CD14-positive monocyte (primary cell): ENCODE measurements at places on chromosomes 6 and 20.

DNA sequence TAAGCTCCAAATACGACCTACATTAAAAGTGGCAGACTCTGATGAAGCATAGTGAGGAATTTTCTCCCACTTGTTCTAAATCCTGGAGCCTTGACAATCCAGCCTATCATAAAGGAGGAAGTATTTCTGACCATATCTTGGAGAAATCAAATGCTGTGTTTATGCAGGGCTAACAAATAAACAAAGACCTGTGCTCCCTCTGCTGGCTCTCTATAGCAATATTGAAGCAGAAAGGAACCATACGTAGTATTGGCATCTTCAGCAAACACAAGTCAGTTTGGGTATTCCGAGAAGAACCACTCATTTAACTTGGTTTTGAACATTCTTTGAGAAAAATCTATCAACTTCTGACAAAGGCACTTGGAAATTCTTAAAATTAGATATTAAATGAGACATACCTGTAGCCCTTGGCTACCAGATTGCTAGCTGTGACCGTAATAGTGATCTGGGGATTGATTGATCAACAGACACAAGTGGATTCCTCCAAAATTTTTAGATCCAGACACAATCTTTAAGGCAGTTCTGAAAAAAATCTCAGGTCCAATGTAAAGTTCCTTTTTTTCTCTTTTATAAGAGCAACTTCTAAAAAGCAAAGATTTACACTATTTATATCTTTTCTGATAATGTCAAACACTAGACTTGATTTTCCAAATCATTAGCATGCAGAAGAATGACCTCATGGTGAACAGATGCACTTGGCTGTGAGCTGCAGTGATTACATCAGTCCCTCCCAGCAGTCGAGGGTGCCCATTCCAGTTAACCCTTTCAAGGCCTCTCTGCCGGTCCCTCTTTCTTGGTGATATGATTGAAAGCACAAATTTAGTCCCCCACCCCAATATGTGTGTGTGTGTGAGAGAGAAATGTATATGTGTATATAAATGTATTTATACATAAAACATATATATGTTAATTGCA is 40.2 kb downstream of the INSM1 start:
- no peaks in the 10 kb centered on the region for H3K4me1 ChIP-seq
- no peak overlapping the region for H3K4me3 ChIP-seq
- DNase-seq: no peak
- peaks cover 92% of the 10 kb centered on the region for H3K36me3 ChIP-seq
- no peaks in the 10 kb centered on the region for H3K27me3 ChIP-seq
- no peak overlapping the region for H3K27ac ChIP-seq

DNA sequence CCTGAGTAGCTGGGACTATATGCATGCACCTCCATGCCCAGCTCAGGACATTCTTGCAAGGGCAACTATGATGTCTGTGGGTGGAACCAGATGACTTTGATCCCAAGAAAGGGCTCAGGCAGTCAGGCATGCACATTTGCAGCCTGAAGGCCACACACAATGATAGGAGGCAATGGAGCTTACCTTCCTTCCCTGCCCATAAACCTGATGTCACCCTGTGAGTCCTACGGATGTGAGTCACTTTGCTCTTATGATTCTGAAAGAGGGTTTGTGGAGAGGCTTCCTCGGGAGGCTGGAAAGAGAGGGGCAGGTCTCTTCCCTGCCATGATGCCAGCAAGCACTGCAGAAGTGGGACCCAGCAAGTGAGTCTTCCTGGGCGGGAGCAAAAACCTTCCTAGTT is 202.4 kb downstream of the LY86 start:
- no peak overlapping the region for H3K4me3 ChIP-seq
- no peaks in the 10 kb centered on the region for H3K27me3 ChIP-seq
- H3K36me3 ChIP-seq: peaks cover 6% of the 10 kb centered on the region
- DNase-seq: no peak
- H3K27ac ChIP-seq: no peak overlapping the region

GRCh38 chr6:67759001-67759400 is 876.1 kb upstream of the ADGRB3 start:
- no peaks in the 10 kb centered on the region for H3K36me3 ChIP-seq
- no peak overlapping the region for H3K27ac ChIP-seq
- H3K4me3 ChIP-seq: no peak overlapping the region

DNA sequence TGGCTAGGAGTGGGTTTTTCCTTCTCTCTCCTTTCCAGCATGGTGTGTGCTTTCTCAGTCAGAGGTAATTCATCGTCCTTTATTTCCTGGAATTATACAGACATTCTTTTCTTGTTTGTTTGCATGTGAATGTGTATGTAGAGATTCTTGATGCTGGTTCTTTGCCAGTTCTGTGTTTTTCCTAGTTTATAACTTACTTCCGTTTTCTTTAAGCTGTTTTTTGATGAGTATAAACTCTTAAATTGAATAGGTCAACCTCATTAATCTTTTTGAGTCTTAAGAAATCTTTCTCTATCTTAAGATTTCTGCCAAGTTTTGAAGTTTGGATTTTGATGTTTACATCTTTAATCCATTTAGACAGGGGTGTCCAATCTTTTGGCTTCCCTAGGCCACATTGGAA is 38.7 kb downstream of the IGF2R start:
- no peaks in the 10 kb centered on the region for H3K4me1 ChIP-seq
- H3K4me3 ChIP-seq: no peak overlapping the region
- H3K27me3 ChIP-seq: no peaks in the 10 kb centered on the region
- no peak overlapping the region for H3K27ac ChIP-seq

DNA sequence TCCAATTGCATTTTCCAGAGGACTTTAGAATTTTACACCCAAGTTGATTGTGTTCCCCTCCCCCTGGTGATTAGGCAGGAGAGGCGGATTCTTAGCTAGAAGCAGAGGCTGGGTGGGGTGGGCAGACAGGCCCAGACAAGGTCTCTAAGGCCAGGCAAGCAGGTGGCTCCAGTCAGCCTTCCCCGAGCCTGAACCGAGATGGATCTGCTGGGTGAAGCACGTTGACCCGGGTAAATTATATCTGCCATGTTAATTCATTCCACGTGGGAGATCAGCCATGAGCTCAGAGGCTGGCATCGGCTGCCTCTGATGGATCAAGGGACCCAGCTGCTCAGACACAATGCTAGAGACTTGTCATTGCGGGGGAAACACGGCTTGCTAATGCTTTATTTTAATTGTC is 159.5 kb upstream of the MAFB start:
- peaks cover 15% of the 10 kb centered on the region for H3K4me1 ChIP-seq
- no peaks in the 10 kb centered on the region for H3K27me3 ChIP-seq
- DNase-seq: no peak
- no peak overlapping the region for H3K4me3 ChIP-seq
- no peaks in the 10 kb centered on the region for H3K36me3 ChIP-seq

- H3K4me3 ChIP-seq: no peak overlapping the region
- no peak for DNase-seq
- no peaks in the 10 kb centered on the region for H3K4me1 ChIP-seq
- no peaks in the 10 kb centered on the region for H3K36me3 ChIP-seq
- H3K27ac ChIP-seq: no peak overlapping the region
Measured at GRCh38 chr6:47680051-47680450, 18.3 kb upstream of the ADGRF4 start.

DNA sequence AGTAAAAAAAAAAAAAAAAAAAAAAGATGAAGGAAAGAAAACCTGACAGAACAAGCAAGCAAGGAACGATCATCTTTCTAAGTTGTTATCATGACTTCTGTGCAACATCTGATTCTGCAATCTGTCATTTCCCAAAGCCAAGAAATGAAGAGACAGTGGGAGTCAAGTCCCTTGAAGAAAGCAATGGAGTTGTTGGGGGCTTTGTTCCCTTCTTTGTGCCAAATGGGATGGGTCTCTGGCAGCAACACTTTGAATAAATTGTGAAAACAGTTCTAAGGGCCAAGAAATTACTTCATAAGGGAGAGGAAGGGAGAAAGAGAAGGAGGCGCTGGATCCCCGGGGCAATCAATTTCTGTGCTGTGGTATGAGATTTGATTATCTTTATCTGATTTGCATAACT is 33.3 kb upstream of the RSPO3 start:
- no peaks in the 10 kb centered on the region for H3K4me1 ChIP-seq
- no peaks in the 10 kb centered on the region for H3K36me3 ChIP-seq
- no peak for DNase-seq

DNA sequence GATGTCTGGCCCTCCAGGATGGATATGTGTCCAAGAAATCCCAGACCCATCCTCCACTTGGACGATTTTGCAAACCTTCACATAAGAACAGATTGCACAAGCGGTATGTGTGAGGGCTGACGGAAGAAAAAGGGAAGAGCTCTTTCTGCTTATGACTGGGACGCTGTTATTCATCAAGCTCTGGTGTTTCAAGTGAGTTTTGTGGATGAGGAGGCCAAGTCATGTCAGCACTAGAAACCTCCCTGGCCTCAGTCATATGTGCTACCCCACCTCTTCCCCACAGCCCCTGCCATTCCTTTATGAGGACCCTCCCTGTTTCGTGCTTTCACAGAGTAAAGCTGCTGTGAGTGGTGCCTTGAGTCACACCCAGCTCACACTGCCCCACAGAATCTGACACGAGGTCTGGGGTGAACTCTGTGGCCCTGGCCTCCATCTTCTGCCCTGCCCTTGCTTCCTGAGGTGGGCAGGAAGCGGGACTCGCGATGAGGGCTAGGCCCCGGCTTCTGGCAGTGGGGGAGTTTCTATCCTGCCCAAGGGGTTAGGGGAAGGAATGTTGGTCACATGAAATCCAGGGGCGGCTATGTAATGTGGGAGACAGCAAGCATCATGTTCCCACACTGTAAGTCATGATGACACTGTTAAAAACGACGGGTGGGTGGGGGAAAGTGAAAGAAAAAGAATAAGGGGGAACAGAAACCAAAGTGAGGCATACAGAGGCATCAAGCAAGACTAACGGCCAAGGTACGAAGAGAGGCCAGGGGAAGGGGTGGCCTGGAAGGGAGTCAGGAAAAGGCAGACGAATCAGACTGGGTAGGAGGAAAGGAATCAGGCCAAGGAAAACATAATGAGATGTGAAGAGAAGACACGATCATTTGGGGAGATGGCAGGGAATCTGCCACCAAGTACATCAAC is 78.1 kb downstream of the PRDM1 start:
- no peaks in the 10 kb centered on the region for H3K36me3 ChIP-seq
- no peaks in the 10 kb centered on the region for H3K27me3 ChIP-seq
- peaks cover 50% of the 10 kb centered on the region for H3K4me1 ChIP-seq

DNA sequence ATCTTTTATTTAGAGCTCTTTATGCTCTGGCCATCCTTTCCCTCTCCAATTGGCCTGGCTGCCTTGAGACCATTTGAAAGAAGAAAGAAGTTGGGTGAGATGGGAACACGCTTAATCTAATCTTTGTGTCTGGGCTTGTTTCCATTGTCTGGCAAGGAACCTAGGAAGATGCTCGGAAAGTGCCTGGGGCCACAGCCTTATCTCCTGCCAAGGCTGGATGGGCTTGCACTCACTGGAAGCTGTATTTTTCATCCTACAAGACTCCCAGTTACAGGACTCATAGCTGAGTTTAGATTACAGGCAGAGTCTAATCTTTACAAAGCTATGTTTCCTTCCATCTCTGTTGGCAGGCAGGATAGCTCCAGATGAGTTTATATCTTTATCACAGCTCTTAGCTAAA is 33.1 kb upstream of the CDYL start:
- H3K27ac ChIP-seq: no peak overlapping the region
- H3K36me3 ChIP-seq: no peaks in the 10 kb centered on the region
- H3K4me1 ChIP-seq: no peaks in the 10 kb centered on the region

DNA sequence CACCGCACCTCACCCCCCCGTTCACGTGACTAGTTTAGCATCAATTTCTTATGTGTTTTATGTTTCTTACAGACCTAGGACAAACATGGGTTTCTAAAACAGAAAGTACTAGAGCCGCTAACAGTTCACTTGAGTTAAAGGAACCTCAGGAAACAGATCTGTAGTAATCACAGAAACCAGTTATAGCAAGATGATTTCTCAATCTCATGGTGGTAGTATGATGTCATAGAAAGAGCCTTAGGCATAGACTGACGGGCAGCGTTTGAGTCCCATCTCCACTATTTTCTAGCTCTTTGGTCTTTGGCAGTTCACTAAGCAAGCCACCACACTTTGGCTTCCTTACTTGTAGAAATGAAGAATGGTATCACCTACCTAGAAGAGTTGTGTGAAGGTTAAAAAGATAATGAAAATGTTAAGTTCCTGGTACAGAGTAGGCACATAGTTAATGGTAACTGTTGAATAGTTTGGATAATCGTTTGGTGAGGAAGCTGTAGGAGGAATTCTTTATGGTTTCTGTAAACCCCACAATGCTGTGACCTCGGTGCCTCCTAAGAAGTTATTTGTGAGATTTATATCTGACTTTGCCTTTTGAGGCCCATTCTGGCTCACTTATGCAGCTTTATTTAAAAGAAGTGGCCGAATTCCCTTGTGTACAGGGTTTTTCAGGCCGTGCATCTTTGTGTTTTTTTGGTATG is 21.3 kb downstream of the CTNNBL1 start:
- H3K36me3 ChIP-seq: no peaks in the 10 kb centered on the region
- no peaks in the 10 kb centered on the region for H3K27me3 ChIP-seq
- H3K27ac ChIP-seq: peak overlapping the region; percentile 87
- peak overlapping the region; percentile 53 for H3K4me3 ChIP-seq
- peak; percentile 87 for DNase-seq

DNA sequence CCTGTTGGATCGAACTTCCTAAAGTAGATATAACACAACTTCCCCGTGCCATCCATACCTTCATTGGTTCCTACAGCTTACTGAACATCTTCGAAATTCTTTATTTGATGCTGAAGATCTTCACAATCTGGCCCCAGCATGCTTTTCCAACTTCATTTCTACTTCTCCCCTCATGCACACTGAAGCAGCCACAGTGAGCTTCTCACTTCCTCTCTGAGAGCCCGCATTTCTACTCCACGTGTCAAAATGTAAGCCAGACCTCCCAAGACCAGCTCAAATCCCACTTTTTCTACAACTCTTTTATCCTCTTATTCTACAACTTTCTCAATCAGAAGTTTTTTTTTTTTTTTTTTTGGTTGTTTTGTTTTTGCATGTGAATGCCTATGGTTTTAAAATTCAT is 254.7 kb downstream of the GMPR start:
- no peak for DNase-seq
- no peak overlapping the region for H3K27ac ChIP-seq
- H3K4me3 ChIP-seq: no peak overlapping the region
- peaks cover 4% of the 10 kb centered on the region for H3K4me1 ChIP-seq
- no peaks in the 10 kb centered on the region for H3K36me3 ChIP-seq

DNA sequence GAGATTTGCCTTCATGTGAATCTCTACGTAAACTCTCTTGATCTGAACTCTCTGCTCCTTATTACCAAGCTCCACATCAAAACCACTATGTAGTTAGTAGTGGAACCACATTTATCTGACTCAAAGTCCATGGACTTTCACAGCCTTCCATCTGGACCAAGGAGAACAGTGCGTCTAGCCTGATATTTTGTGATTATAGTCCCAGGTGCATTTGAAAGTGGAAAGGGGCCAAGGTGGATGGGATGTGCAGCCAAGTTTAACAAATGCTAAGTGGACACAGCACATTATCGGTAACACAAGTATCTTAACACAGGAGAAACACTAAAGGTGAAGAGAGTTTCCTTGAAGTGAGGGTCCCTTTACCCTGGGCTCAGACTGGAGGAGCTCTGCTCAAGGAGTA is 281.2 kb upstream of the SGK1 start:
- no peak overlapping the region for H3K4me3 ChIP-seq
- no peak for DNase-seq
- H3K4me1 ChIP-seq: peaks cover 8% of the 10 kb centered on the region
- no peaks in the 10 kb centered on the region for H3K36me3 ChIP-seq
- H3K27ac ChIP-seq: no peak overlapping the region
- H3K27me3 ChIP-seq: no peaks in the 10 kb centered on the region

- no peaks in the 10 kb centered on the region for H3K36me3 ChIP-seq
- H3K4me3 ChIP-seq: peak overlapping the region; percentile 65
- no peaks in the 10 kb centered on the region for H3K27me3 ChIP-seq
Measured at GRCh38 chr6:144285798-144286502, 815 bp downstream of the UTRN start.
